ENCODE measurements at places on chromosomes 16 and 17. TPM values are rescaled to one million over a fixed set of nuclear protein-coding genes. Genes with fewer than 3 reads are reported as not detected.

Gene CRYBA1
- not detected for polyA plus RNA-seq

Gene CIBAR2
- not detected for polyA plus RNA-seq

DNA sequence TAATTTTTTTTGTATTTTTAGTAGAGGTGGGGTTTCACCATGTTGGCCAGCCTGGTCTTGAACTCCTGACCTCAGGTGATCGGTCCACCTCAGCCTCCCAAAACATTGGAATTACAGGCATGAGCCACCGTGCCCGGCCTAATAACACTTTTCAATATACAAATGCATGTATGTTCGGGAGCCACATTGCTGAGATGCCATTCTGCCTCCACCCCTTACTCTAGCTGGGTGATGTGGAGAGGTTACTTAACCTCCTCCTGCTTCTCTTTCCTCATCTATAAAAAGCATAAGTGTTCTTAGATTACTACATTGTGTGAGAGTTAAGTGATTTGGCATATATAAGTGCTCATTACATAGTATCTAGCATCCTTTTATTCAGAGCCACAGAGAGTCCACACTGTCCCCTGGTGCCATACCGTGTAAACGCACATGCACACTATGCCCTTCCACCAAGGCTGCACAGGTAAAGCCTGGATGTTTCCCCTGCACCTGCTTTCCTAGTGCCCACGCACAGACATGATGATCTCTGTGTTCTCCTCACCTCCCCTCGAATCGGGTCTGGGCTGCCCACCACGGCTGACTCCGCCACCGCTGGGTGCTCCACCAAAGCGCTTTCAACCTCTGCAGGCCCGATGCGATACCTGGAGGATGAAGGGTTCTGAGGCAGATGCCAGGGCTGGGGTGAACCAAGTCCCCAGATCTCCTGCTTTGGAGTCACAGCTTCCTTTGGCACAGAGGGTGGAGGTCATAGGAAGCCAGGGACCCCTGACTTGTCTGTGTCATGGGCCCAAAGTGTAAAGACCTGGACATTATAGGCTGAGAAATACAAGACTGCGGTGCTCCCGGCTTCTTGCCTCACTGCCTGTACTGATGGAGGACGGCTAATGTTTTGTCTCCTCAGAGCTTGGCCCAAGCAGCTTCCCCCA is 49.0 kb upstream of the ACSM2B start:
- DNase-seq: no peak

- no peak for DNase-seq
These were observed 3.2 kb upstream of the CRHR1 start for GRCh38 chr17:45780921-45781320.
